Activated naive CD4-positive, alpha-beta T cell treated with Interleukin-2 at 50 U/mL for 16 hours (primary cell): ENCODE measurements at places on chromosomes 6 and 20.

- no peak for DNase-seq
Observed at GRCh38 chr6:132919045-132919860, 104.9 kb downstream of the RPS12 start.

DNA sequence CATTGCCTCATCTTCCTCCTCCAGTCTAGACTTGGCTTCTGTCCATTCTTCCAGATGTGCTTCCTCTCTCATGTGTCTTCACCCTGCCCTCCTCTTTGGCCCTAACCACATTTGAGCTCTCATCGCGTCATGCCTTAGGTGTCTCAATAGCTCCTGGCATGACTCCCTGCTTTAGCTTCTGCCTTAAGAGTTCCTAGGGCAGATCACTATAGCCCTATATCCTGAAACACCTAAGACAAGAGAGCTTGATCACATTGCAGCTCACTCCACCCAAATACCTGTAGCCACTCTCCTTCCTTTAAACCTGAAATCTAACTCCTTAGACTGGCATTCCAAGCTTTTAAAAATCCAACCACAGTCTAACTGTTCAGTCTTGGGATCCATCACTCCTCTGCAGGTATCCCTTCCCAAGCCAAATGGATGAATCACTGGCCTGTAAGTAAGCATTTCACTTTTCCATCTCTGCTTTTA, 69.0 kb upstream of the STXBP5 start:
- DNase-seq, result no peak

GRCh38 chr6:122107256-122107852, 292.1 kb upstream of the HSF2 start:
- no peak for DNase-seq

- DNase-seq, result no peak
Observed at GRCh38 chr6:5275497-5275896, 14.2 kb downstream of the FARS2 start.

- DNase-seq, result no peak
Observed at GRCh38 chr6:145271040-145271439, 464.3 kb downstream of the EPM2A start.

GRCh38 chr6:16349544-16349943, 111.2 kb downstream of the GMPR start:
- no peak for DNase-seq

DNA sequence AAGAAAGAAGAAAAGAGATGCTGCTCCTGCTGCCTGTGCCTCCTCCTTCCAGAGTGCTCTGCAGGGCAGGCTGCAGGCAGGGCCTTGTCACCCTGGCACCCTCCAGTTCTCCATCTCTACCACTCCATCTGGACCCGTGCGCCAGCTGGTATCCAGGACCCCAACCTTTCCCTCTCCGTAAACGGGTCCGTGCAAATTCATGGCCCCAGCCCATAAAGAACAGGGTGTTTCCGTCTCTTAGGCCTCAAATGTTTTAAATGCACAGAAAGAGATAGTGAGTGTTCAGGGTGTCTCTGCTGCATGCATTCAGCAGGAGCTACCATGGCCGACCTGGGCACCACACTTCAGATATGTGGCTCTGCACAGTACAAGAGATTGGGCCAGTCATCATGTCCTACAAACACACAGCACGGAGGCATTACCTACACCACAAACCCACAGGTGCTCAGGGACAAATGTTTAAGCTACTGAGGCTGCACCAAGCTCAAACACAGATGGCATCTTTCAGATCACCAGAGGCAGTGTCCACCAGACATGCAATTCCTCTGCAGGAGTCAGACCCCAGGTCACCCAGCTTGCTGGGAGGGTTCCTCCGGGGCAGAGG, 258.1 kb downstream of the DLL1 start:
- no peak for DNase-seq

DNA sequence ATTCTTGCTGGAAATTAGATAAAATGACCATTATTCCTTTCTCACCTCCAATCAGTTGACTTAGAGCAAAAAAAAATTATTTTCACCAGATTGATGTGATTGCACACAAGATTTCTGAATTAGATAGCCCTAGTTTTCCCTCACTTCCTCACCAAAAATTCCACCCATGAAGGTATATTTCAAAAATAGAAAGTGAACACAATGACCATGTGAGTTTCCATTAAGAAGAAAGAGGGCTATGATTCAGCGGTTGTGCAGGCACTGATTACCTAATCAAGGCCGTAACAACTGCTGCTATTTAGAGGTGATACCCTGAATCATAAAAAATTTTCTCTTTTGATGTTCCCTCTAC, 19.5 kb upstream of the RALGAPA2 start:
- no peak for DNase-seq

- no peak for DNase-seq
Observed at GRCh38 chr6:150605333-150605732, 5.6 kb downstream of the PLEKHG1 start.

DNA sequence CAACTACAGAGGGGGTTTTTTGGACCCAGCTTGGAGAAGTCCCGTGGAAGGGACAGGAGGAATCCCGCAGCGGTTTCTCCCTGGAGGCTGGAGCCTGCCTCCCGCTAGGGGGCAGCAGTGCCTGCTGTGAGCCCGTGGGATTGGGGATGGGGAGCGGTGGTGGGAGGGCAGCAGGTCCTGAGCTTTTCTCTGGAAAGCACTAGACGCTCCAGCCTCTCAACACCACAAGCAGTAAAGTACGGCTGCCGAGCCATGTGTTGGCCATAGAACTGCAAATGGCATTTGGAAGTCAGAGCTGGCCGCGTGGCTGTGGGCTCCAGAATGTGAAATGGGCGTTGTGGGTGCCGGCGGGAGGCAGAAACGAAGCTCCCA, 47.8 kb downstream of the GMPR start:
- peak; percentile 29 for DNase-seq

DNA sequence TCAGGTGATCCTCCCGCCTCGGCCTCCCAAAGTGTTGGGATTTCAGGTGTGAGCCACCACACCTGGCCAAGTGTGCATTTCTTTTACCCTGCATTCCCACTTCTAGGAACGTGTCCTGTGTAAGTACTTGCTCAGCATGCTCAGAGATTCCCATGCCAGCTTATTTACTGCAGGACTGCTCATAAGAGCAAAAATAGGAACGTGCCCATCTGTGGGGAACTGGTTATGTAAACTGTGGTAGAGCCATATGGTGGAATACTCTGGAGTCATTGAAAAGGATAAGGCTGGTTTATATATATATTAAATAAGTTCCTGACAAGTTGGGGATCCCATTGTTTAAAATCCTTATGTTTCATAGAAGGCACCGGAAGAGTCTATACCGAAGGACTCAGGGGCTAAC, 38.2 kb upstream of the FANCE start:
- DNase-seq, result no peak

- no peak for DNase-seq
Observed at GRCh38 chr6:55199239-55199638, 24.9 kb downstream of the HCRTR2 start.

DNA sequence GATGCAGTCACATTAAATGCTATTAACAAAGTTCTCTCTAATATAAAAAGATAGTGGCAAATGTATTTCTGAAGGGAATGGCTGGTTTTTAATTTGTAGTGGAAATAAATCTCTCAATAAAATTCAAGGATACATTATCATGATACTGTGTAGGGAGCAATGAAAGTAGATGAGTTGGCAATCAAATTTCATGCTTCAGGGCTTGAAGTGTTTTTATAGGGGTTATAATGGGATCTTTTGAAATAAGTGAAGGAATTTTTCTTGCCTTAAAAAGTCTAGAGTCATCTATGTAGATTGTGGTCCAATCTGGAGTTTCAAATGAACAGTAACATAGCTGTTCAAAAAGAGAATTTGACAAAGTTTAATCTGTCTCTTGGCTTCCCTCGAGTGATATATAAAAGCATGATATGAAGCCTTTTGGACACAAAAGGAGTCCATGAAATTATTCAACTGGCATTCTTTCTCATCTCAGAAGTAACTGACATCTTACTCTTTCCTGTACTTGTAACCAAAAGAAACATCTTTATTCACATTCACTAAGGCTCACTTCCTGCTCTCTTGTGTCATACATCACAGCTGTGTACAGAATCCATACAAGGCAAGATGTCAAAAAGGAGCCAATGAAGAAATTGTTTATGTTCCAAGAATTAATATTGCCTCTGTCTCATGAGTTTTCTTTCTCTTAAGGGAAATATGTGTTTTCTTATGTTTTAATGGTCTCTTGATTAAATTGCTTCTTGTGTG, 591.0 kb upstream of the GJE1 start:
- no peak for DNase-seq

DNA sequence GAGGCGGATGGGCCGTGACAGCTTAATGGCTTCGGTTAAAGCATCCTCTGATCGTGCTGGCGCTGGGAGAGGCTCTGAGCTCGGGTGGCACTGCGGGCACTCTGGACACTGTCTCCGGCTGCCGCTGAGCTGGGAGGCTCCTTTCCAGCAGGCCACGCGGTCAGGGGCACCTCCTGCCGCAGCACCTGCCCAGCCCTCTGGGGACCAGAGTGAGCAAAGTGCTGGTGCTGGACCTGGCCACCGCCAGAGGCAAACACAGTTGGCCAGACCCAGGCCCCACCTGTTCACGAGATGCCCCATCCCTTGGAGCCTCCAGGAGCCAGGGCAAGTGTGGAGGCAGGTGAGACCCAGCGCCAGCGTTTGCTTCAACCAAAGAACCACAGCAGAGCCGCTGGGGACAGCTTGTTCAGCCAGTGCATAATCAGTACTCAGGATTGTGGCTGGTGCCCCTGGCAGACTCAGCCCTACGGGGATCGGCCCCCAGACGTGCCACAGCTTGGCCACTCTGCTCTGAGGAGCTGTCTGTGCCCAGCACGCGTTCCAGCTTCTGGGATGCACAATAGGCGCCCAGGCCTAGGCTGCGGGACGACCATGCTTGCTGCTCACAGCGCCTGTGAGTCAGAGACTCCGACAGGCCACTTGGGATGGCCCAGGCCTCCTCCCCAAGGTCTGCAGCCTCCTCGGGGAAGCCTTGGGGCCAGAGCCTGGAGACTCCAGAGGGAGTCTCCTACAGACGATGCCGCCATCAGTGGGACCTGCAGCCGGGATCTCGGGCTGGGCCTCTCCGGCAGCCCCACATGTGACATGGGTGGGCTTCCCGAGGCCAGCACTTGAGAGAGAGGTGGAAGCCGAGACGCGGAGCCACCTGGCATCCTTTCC, 38.2 kb upstream of the SLCO4A1 start:
- DNase-seq, result no peak

DNA sequence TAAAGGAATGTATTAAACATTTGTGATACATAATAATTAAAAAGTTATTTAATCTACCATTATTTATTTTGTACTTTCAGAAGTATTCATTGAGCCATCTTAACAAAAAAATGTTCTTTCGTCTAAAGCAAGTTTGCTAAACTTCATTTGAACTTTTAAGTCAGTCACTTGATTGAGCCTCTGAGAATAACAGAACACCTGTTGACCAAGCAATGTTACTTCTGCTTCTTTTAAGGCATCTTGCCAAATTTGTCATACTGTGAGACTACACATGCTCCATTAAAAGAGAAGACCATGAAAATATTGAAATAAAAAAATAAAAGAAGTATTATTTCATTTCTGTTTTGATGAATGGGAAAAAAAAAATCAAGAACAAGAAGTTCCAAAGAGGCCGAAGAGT, 141.8 kb upstream of the BMP5 start:
- no peak for DNase-seq

DNA sequence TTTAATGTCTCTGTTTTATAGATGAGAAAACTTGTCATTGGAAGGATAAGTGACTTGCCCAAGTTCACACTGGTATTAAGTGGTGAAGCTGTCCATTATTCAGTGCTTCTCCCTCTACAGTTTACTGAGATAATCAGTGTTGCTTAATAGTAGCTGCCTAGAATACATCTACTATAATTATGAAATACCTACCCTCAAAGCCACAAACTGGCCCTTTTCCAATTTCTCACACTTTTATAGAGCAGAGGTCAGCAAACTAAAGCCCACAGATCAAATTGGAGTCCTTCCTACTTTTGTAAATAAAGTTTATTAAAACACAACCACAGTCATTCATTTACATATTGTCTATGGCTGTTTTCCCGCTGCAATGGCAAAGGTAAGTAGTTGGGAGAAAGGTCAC, 73.5 kb downstream of the EYS start:
- DNase-seq, result no peak

GRCh38 chr6:80480421-80481157, 374.1 kb downstream of the BCKDHB start:
- DNase-seq, result no peak

DNA sequence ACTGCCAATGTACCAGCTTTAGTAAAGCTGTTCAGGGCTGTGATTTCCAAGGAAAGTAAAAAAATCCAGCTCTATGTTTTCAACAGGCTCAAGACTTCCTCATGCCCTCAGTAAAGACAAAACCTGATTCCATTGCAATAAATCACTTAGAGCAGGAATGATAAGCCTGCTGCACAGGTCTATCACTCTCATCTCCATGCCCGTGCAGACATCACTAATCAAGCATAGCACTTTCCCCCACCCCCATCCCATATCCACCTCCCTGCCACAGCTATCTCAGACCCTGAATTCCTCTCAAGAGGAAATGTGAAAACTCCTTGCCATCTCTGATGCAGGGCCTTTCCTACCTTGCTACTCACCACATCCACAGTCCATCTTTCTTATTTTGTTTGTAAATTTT, 554.9 kb downstream of the MAFB start:
- no peak for DNase-seq

DNA sequence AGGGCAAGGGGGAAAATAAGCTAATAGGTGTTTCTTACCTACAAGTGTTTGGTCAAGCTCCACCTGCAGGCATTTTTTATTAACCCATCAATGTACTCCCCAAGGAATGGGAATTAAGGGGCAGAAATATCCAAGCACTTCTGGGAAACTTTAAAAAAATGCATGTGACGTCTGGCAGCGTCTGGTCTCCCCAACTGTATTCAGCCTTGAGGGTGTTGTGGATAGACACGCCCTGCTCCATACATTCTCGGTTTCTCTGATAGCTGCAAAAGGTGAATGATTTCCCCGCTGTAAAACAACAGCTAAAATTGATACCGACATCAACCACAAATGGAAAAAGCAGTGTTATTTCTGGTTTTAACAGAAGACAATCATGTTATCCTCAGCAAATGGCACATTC, 2.5 kb upstream of the FOXQ1 start:
- no peak for DNase-seq

GRCh38 chr6:10852361-10852960, 14.1 kb upstream of the MAK start:
- DNase-seq, result no peak

- DNase-seq, result no peak
Observed at GRCh38 chr20:7389216-7389615, 551.0 kb downstream of the HAO1 start.

DNA sequence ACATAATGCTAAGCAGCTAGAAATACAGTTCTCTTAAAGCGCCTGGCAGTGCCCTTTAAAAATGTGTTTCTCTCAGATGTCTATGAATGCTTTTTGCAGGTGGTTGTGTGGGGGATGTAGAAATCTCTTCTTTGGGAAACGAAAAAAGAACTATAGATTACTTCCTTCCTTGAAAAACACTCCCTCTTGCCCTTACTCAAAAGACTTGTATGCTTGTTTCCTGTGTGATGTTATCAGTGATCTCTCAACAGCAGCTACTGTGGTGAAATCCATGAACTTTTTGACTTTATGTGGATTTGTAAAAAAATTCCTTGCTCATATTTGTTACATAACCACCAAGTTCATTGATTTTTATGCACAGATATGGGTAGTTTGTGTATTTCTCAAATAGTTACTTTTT, 916.5 kb downstream of the QKI start:
- no peak for DNase-seq

- peak; percentile 51 for DNase-seq
Observed at GRCh38 chr6:108798670-108799353, 49.4 kb upstream of the ARMC2 start.
